ENCODE measurements at places on chromosomes 4 and X.

DNA sequence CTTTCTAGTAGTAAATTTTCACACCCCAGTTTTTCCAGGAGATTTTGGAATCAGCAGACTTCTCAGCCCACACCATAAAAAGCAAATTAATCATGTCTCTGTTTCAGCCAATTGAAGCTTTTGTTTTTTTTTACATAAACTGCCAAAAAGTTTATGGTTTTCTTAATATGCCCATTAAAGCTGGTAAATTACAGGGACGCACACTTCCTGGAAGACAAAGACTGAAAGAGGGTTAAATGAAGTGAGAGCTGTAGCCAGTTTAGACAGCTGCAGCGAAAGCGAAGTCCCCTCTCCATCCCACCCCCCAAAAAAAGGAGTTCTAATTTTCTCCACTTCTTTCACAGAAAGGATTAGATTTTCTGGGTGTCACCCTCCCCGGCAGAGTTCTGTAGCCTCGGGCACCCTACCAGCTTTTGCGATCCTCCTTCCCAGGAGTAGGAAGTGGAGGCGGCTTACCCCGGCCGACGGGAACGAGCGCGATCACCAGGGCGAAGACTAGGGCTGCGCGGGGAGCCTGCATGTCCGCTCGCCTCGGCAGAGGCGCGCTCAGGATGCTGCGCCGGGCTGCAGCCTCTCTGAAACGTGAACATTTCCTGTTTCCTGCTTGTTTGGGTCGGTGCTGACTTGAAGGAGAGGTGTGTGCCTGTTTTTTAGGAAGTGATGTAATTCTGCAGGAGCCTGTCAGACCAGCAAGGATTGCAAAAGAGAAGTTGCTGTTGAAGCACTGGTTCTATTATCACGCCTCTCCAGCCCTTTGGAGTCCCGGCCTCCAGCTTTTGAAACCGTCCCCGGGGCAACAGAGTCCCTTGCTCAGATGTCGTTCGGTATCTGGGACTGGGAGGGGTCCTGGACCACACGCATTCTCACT lies at the start of gene TMEM154:
TSS of gene TMEM154 (minus strand) at position 584 of the 868 bp plus-strand sequence. CDS start at position 520, 64 bp downstream.
- no peak for DNase-seq

- no peak for DNase-seq
Measured at GRCh38 chr4:183399616-183400015, 44.8 kb upstream of the CDKN2AIP start.

GRCh38 chr4:98565681-98566301 lies 92.6 kb downstream of the TSPAN5 start:
- DNase-seq: no peak

DNA sequence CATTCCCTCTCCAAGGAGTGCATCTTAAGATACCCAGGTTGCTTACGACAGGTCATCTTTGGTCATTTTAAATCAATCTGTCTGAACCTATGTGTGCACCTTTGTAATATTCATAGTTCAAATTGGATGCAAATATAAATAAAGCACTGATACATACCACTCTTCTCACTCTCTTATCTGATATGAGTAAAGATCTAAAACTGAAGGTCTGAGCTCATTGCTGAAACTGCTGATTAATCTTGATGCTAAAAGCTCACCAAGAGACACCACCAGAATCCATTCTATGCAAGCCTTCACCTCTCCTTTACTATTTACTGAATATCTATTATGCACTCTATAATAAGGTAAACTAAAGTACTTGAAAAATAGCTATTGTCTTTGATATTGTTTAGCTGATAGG lies 16.6 kb downstream of the HSD17B13 start:
- DNase-seq: no peak

DNA sequence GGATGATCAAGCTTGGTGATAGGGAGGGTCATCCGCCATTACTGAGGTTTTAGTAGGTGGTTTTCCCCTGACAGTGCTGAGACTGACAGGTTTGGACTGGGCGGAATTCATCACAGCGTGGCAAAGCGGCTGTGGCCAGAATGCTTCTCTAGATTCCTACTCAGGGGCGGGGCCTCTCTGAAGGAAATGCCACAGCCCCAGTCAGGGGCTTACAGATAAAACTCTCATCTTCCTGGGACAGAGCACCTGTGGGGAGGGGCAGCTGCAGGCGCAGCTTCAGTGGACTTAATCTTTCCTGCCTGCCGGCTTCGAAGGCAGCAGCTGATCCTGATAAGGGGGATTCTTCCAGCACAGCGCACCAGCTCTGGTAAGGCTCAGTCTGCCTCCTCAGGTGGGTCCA lies 316.7 kb downstream of the RPA4 start:
- DNase-seq: no peak

- DNase-seq: no peak
Measured at GRCh38 chr4:27327421-27328181, 467.0 kb downstream of the STIM2 start.

GRCh38 chr4:165288639-165289422 lies 38.6 kb upstream of the MSMO1 start:
- DNase-seq: no peak

- no peak for DNase-seq
Measured at GRCh38 chr4:140095694-140096482, 58.1 kb downstream of the MAML3 start.

GRCh38 chr4:93313197-93313596 lies 515.4 kb upstream of the ATOH1 start:
- no peak for DNase-seq

- no peak for DNase-seq
Measured at GRCh38 chrX:64885850-64886249, 90.4 kb downstream of the ZC4H2 start.

GRCh38 chr4:115720611-115721010 lies 607.2 kb upstream of the NDST4 start:
- no peak for DNase-seq

DNA sequence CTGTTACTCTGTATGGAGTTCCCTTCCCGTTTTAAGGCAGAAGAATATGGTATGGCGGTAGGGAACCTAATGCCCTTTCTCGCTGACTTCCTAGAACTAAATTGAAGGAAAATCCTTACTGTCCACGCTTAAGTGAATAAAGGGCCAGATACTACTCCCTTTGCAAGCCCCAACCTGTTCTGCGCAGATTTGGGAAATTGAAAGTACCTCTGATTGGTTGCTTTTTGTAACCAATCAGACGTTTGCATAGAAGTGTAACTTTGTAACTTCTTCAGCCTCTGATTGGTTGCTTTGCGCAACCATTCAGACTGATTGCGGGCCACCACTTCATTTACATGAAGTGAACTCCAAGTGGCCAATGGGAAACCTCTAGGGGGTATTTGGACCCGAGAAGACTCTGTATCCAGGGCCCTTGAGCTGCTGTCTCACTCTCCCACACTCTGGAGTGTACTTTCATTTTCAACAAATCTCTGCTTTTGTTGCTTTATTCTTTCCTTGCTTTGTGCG lies 1.2 kb upstream of the TMEM33 start:
- no peak for DNase-seq

- DNase-seq: no peak
Measured at GRCh38 chr4:25921922-25922321, 7.9 kb downstream of the SMIM20 start.

- DNase-seq: no peak
Measured at GRCh38 chrX:145178268-145178667, 69.0 kb upstream of the SPANXN1 start.

- no peak for DNase-seq
Measured at GRCh38 chr4:92969650-92970379, 666.0 kb downstream of the GRID2 start.

DNA sequence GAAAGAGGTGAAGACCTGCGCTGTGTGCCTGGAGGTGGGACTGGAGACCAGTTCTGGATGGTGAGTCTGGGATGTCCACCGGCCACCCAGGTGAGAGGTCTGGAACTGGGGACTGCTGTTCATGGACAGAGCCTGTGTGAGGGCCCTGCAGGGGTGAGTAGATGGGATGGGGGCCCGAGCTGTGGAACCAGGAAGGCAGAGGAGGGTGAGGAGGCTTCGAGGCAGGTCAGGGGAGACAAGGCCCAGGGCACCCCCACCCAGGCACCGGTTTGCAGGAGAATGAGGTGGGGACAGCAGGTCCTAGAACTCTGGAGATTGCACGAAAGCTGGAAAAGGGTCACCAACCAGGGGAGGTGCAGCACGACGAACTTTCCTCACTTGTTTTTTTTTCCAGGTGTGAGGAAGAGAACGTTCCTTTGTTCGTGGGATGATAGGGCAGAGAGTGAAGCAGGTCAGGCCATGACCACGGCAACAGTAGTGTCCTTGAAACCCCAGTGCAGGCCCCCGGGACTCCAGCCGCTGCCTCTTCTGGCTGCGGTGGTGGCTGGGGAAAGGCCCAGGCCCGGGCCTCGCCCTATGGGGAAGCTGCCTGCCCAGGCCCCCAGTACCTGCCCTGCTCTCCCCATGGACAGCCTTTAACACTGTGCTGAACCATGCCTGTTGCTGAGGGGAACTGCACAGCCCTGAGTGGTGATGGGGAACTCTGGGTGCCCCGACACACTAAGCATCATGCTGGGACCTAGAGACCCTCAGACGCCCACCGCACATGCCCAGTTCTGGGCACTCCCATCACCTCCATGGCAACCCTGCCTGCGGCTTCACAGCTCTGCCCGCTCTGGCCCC lies 22.9 kb downstream of the TNIP2 start:
- DNase-seq: no peak

DNA sequence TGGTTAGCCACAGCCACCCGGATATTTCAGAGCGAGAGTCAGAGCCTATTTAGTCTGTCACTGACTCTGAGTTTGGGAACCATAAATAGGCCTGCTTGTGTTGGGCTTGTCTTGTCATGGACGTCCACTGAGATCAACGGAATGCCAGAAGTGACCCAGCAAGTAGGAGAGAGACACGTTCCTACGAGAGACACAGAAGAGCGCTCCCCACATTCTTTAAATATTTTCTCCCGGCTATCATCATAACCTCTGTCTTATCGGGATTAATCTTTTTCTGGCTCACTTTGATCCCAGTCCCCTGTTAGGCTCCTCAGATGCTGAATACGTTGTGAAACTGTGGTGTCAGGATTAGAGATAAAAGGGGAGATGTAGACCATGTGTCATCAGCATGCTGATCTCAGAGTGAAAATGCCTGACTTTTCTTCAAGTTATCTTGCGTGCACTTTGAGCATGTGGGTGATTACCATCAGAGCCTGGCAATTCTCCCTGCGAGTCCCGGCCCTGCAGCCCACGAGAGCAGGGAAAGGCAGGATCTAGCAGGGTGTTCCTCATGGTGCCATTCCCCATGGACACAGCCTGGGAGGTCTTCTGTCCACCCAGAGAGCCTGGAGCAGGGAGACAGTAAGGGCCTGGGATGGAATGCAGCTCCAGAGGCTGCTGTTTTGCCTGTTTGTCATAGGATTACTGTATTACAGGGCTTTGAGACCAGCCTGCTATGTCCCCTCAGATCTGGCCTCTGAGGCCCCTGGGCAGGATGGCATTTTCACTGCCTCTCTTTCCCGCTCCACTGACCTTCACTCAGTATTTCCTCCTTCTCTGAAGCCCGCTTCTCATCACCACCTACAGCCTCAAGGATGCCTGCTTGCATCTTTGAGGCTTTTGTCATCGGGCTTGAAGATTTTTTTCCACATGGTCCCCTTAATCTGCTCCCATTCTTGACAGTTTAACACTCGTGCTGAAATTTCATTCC lies 2.8 kb upstream of the TENM3 start:
- no peak for DNase-seq

- DNase-seq: no peak
Measured at GRCh38 chr4:170374770-170375169, 285.0 kb upstream of the AADAT start.

DNA sequence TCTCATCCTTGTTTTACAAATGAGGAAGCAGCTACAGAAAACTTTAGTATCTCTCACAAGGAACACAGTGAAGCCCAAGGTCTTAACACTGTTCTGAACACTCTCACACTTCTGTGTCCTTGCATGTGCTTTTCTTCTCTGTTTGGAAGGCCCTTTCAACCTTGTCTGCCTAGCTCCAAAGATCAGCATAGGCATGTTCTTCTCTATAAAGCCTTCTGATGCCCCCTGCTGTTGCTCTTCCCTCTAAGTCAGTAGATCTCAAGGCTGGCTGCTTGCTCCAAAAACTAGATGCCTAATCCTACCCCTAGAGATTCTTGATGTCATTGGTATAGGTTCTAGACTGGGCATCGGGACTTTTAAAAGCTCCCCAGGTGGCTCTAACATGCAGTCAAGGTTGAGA lies 5.9 kb downstream of the APOO start:
- DNase-seq: no peak

GRCh38 chrX:130083656-130084382 lies 26.5 kb downstream of the ELF4 start:
- DNase-seq: no peak

DNA sequence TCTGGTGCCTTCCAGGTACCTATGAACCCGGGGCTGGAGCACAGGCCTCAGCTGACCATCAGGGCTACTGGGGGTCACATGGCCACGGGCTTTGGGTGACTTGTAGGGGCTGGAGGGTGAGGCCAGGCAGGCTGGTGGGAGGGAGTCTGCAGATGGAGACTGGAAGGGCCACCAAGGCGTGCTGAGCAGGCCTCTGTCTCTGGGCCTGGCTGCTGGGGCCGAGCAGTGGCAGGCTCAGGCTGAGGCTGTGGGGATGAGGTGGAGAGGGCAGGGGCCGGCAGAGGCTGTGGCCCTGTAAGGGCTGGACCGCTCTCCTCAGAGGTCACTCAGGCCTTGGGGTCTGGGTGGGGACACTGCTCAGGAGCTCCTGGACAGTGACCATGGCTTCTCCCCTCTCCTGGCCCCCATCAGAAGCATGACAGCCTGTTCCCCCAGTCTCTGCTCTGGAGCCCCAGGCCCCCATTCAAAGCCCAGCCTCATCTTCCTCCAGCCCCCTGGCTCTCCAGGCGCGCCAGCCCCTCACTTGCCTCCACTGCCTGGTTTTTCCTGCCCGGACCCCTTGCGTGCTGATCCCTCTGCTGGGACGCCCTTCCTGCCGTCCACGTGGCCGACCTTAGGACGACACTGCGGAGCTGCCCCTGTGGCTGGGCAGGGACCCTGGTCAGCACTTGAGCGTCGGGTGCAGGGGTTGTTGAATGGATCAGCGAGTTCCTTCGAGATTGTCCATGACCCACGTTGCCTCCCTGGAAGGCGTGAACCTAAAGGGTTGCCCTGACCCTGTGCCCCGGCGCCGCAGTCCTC lies 11.1 kb upstream of the NAT8L start:
- no peak for DNase-seq

- DNase-seq: no peak
Measured at GRCh38 chrX:12419591-12419990, 281.3 kb downstream of the FRMPD4 start.

DNA sequence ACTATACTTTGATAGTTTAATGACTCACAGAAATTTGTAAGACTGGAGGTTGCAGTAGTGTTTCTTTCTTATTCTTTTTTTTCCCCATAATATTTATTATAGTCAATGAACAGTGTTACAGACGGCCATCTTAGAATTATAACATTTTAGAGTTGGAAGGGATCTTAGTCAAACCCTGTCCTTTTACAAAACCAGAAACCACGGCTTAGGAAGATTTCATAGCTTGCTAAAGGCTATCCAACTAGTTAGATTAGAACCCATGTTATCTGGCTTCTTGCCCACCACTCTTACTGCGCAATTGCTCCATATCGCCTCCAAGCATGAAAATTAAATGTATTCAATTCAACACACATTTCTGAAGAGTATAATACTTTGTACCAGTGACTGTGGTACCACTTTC lies 1.1 kb downstream of the XIAP start:
- DNase-seq: no peak

GRCh38 chrX:71117358-71117757 lies 1.0 kb upstream of the MED12 start:
- no peak for DNase-seq

GRCh38 chr4:41683326-41683725 lies 65.2 kb downstream of the PHOX2B start:
- DNase-seq: no peak

GRCh38 chrX:17788956-17789562 lies 51.8 kb downstream of the SCML1 start:
- DNase-seq: no peak

GRCh38 chr4:8544741-8545438 lies 35.3 kb upstream of the GPR78 start:
- no peak for DNase-seq
